ENCODE measurements at places on chromosomes 3 and 15.
A peak's percentile ranks its signal among the peaks of the same experiment; 100 is the strongest.

DNA sequence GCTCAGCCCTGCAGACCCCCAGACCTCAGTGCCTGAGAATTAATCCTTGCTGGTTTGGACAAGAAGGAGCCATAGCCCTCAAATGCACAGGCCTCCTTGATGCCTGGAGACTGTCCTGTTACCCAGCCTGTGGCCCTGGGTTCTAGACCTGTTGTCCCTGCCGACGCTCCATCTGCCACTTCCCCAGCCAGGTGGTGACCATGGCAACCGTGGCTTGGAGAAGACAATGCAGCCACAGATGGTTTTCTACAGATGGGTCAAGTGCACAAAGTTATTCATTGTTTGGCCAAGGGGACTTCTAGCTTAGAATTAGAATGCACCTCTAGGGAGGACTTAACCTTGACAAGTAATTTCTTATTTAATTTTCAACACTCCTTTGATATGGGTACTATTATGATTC is 297.1 kb downstream of the UACA start:
- DNase-seq: peak; percentile 32

DNA sequence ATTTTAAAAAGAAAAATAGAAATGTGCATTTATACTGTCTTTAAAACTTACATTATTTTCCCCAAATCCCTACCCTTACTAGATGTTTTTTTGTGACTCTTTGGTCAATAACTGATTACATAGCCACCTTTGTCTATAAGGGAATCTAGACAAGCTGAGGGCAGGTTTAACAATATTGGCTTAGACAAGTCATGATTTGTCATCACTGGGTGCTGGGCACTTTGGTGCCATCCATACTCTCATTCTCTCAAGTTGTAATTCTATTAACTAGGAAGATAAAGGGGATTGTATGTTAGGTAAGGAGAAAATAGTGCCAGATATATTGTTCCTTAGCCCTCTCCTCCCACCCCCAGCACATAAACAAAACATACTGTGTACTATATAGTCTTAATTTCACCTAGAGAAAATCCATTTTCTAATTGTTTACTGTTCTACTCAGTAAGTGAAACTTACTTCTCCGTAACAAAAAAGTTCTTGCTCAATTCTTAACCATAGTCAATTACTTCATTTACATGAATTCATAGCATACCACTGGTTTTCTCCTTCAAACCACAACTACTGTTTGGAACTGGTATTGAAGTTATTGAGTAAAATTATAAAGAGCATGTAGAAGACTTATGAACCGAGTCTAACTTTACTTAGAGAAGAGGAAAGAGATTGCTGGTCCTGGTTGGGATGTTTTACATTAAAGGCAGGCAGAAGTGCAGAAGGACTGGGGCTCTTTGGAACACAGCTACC is 877.1 kb downstream of the PDCD6IP start:
- no peak for DNase-seq

DNA sequence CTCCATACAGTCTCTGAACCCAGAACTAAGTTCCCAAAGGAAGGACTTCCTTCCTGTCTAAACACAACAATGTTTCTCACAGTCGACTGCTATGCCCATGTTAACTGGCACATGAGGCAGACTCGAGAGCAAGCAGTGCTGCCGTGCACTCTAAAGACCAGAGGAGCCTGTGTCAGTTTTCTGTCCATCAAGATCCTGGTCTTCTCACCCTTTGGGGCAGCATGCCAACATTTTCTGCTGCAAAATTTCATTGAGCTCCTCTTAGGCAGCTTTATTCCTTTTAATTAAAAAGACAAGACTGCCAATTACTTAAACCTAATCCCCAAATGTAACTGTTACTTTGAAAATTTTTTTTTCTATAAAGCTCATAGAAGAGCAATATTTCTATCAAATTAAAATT is 205.1 kb downstream of the GAP43 start:
- peak; percentile 14 for DNase-seq

GRCh38 chr3:33063651-33064051 is 33.3 kb downstream of the GLB1 start:
- DNase-seq: no peak

GRCh38 chr3:158709666-158710083 is 22.6 kb downstream of the RARRES1 start:
- no peak for DNase-seq

GRCh38 chr3:191381303-191381702 is 51.0 kb upstream of the UTS2B start:
- no peak for DNase-seq

DNA sequence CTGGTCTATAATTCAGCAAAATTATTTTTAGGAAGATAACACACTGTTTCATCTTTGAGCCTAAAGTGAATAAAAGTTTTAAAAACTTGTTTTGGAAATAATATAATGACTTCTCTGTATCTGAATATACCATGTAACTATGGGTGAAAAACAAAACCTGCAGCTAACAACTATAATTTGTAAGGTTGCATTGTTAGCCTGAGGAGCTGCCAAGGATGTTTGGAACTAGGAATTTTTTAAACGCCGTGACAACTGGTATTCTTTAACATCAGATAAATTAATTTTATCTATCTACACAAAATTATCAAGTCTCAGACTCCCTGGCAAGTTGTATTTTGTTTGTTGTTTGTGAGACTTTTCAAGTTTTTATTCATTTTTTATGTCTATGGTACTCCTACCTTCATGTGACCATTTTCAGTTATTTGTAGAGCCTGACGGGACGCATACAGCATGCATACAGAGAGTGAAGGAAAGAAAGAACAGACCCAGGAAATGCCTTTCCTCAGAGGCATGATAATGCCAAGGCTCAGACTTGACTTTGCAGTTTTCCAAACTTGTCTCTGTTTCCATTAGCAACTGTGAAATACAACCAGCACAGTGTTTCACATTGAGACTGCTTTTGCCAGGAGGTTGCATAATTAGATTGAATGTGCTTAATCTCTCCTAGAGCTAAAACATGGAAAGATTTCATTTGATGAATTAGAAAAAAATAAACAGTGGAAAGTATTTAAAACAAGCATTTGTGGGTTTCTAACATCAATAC is 60.8 kb upstream of the ARHGEF26 start:
- DNase-seq: peak; percentile 12

GRCh38 chr15:99408236-99409096 is 157.2 kb downstream of the LRRC28 start:
- DNase-seq: peak; percentile 12

DNA sequence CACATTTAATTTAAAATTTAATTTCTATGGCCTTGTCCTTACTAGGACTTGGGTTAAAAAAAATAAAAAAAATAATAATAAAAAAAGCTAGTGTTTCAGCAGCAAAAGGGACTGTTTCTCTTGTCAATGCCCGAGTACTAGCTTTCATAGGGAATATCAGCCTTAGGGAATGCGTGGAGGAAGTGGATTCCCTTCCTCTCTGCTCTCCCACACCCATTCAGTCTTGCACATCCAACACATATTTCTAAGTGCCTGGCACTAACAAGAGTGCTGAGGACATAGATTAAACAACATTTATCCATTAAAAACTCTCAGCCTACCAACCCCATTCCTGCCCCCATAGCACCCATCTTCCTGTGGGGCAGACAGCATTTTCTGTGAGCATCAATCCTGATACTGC is 6.2 kb downstream of the ZNF385D start:
- no peak for DNase-seq

- DNase-seq: no peak
These were observed 18.5 kb upstream of the PDHB start for GRCh38 chr3:58452176-58452575.

DNA sequence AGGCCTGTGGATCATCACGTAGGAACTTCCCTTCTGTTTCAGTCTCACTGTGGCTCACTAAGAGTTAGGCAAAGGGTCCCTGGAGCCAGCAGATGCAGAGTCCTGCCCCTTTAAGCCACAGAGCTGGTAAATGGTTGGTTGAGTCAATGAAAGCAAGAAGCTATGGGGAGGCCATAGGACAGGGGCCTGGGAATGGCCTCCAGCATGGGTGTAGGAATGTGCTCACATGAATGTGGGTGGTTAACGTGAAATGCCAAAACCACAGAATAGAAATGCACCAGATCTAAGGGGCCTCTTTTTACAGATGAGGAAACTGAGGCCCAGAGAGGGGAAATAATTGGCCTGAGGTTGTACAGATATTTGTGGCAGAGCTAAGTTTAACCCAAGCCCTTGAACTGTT is 150.3 kb downstream of the TLE3 start:
- DNase-seq: no peak

DNA sequence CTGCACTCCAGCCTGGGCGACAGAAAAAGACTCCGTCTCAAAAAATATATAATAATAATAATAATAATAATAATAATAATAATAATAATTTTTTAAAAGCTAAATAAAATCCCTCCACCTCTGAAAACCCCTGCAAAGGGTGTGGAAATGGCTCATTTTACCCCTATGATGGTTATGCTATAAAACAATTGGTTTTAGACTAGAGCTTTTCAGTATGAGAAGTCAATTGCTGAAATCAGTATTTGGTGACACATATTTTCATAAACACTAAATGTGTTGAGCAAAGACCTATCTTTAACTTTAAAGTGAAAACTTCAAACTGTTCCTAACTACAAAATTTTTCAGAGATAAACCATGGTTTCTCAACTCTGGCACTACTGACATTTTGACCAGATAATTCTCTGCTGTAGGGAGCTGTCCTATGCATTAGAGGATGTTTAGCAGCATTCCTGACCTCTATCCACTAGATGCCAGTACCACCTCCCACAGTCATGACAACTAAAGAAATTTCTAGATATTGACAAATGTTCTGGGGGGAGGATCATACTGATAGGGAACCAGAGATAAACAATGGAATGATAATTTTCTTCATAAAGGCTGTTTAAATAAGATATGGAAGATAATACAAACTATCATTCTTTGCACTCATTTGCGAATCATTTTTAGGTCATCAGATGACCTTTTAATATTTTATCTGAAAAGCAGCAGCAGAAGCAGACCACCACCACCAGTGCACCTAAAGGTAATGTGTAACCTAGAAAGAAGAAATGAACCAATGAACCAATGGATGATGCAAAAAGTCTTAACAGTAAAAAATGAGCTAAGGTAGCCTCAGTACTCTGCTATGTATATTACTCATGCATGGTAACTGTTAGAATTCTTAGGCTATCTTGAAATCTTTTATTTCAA is 13.8 kb downstream of the PTPN9 start:
- no peak for DNase-seq

GRCh38 chr3:15403495-15403894 is 23.8 kb downstream of the METTL6 start:
- DNase-seq: no peak

DNA sequence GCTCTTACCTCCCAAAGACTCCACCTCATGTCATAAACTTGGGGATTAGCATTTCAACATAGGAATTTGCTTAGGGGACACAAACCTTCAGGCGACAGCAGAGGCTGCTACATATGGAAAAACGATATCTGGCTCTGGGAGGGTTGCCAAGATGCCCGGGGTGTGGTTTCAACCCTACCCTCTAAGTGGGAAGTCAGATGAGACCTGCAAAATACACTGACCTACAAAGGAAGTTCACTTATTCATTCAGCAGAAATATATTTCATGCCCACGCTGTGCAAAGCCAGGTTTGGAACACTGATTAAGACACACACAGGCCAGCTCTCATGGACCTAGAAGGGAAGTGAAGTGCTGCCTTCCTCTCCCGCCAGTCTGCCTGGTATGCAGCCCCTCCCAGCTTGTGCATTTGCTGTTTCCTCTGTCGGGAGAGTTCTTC is 239.3 kb downstream of the FEZF2 start:
- DNase-seq: no peak

DNA sequence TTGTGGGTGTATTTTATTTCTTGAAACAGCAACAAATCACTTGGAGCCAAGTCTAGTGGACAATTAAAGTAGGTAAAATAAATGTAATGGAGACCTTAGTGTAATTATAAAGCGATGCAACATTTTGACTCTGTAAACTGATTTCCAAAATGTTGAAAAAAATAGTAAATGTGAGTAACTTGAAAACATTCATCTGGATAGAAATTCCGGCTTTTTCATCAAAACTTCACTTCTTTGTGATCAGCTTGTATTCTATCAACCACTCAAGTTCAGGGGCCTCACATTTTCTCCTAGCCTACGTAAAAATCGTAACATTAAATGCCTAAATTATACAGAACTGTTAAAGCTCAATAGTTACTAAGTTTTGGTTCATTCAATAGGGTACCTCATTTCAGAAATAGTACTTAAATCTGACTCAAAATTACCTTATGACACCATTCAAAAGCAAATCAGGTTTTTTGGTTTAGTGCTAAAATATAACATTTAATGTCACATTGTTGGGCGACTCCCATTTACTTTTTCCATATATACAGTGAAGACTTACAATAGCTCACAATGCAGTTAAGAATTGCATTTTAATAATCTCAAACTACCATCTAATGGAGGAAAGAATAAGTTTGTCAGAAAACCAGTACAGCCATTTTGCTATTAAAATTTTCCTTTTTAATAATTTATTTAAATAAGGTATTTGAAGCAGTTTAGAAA is 12.7 kb downstream of the CCNL1 start:
- DNase-seq: no peak

DNA sequence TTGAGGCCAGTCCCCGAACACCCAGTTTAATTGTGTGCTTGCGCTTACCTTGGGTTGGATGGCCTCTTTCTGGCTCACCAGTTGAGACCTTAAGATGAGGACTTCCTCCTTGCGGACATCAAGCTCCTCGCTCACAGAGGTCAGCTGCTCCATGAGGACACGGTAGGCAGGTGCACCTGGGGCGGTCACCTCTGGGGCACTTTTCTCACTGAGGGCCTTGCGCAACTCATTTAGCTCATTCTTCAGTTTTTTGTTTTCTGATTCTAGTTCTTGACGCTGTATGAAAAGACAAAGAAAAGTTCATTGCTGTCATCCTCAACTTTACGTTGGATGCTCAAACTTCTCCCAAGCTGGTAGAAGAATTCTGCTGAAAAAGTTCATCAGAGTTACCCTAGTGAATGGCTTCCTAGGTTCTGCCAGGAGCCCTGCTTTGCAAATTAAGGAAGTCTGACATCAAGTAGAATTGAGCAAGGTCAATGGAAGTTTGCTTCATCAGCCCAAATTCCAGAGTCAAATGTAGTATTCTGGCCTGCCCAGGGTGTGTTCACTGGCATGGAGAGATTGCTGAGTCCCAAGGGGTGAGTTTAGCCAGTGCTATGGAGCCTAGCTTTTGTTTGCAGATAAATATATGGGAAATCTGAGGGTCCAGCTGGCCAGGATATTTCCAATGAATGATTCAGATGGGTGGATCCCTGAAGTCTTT is 55.8 kb upstream of the MYO5C start:
- no peak for DNase-seq

DNA sequence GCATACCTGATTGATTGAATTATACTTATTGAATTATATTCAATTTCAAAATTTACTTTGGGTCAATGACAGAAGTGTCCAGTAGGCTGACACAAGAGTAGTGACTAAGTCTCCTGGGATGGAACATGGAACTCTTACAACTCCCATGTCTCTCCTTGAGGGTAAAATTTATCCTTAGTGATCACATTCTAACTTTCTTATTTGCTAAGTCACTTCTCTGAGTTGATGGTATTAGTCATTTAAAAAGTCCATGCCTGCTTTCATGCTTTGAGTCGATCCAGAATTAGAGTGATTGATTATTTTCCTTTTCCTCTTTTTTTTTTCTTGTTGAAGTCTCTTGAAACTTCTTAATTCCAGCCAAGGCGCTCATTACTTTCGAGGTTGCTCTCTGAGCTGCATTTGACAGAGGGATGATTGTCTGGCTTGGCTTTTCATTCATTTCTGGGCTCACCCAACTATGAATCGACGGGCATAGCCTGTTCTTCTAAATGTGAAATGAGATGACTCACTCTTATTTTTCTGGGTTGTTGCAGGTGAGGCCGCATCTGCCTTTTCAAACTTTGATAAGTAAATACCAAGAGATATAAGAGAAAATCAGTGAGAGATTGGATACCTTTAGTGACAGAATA is 34.9 kb downstream of the LRRC3B start:
- DNase-seq: no peak
